Activated naive CD4-positive, alpha-beta T cell (primary cell): ENCODE measurements at places on chromosomes 1 and 21.

DNA sequence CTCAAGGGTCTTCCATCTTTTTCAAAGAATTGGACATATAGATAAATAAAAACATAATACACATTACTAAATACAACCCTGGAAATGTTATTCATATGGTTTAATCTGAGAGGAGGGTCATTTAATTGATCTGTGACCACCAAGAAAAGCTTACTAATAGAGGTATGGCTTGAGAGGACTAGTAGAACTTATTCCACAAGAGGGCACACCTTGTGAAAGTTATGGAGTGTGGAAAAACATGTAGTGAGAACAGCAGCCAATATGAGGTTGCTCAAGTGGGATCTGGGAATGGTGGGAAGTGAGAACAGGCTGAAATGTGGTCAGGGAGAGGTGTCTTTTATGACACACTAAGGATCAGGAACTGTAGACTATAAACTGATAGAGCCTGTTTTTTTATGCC is 973.5 kb upstream of the B3GALT2 start:
- DNase-seq = no peak

DNA sequence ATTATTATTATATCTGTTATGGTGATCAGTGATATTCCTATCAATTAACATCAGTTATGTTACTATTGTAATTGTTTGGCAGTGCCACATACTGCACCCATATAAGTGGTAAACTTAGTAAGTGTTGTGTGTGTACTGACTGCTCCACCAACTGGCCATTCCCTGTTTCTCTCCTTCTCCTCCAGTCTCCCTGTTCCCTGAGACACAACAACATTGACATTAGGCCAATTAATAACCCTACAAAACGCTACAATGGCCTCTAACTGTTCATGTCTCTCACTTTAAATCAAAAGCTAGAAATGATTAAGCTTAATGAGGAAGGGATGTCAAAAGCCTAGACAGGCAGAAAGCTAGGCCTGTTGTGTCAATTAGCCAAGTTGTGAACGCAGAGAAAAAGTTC is 6.6 kb upstream of the THRAP3 start:
- no peak for DNase-seq

- no peak for DNase-seq
These were observed 52.0 kb upstream of the FAM20B start for GRCh38 chr1:178973652-178974101.

DNA sequence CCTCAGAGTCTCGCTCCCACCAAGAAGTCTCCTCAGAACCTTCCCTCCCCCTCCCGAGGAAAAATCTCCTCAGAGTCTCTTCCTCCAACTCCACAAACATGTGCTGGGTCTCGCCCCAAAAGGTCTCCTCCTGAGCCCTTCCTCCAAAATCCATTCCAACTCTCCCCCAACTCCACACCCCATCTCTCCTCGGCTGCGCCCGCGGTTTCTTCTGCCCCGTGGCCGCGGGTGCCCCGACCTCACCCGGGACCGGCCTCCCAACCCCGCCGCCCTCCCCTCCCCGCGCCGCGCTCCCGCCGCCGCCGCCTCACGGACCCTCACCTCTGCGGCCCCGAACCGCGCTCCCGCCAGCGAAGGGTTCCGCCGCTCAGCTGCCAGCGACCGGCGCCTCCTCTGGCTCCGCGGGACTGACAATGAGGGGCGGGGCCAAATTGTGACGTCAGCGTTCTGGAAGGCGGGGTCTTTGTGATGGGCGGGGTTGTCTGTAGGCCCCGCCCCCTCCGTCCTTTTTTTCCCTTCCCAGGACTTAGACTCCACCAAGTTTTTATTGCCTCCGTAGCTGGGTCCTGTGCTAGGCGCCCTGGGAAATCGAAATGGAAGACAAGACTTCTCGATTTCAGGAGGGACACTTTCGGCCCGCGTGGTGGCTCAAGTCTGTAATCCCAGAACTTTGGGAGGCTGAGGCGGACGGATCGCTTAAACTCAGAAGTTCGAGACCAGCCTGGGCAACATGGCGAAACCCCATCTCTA is at the start of gene LUZP1:
TSS of gene LUZP1 (minus strand) at position 412 of the 750 bp plus-strand sequence.
- DNase-seq = peak; percentile 91

DNA sequence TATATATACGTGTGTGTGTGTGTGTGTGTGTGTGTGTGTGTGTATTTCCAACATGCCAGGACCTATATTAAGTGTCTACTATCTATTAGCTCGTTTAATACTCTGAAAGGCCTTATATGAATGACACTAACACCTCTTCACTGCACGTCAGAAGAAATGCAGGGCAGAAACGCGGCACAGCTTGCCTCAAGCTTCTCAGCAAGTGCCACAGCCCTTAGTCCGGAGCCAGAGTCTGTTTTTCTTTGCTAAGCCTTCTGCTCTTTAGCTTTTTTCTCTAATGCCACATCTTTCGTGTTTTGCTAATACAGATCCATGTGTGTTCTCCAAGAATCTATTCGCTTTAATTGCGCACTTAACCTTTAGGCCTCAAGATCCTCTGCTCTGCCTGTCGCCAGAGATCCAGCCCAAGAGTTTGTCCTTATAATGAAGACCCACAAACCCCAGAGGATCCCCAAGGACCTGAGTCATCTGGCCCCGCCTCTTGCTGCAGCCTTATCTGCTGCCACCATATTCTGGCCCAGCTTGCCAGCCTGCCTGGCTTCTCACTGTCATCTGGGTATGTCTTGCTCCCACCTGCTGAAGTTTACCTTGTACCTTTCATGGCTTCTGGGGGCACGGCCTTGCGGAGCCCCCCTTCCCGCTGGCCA is 2.0 kb upstream of the TRIM58 start:
- no peak for DNase-seq

GRCh38 chr1:28249013-28249865 is 10.1 kb upstream of the SESN2 start:
- DNase-seq = no peak

- no peak for DNase-seq
These were observed 36.8 kb downstream of the EVI5 start for GRCh38 chr1:92748138-92748537.

DNA sequence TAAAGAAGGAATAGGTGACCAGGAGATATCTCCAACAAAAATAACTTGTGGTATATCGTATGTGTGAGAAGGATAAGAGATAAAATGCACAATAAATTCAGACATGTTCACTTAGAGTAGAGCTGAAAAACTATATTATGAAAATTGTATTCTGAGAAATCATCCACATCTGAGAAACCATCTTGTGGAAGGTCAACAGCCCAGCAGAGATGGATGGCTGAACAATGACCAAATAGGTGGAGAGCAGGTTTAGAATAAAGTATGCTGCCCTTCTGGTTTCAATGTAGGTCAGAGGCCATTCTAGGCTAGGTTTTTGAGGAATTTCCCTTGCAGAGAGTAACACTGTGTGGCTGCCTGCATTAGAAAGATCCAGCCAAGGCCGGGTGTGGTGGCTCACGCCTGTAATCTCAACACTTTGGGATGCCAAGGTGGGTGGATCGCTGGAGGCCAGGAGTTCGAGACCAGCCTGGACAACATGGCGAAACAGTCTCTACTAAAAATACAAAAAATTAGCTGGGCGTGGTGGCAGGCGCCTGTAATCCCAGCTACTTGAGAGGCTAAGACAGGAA is 8.8 kb upstream of the UAP1 start:
- no peak for DNase-seq

- no peak for DNase-seq
These were observed 81.7 kb downstream of the ARID4B start for GRCh38 chr1:235246022-235246948.

DNA sequence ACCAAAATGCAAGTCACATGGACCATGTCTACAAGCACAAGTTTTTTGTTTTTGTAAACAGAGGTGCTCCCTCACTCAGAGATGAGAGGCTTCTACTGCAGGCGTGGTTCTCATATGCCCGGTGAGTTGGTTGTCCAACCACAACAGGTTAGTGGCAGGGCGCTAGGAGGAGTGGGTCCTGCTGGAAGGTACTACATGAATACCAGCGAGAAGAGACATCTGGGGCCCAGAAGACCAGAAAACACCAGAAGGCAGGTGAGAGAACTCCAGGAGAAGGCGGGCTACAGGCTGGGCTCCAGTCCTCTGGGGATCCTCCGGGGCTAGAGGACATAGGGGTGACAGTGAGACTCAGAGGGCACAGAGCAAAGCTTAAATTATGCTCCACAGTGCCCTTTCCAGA is 366.5 kb downstream of the MATN1 start:
- DNase-seq = no peak

DNA sequence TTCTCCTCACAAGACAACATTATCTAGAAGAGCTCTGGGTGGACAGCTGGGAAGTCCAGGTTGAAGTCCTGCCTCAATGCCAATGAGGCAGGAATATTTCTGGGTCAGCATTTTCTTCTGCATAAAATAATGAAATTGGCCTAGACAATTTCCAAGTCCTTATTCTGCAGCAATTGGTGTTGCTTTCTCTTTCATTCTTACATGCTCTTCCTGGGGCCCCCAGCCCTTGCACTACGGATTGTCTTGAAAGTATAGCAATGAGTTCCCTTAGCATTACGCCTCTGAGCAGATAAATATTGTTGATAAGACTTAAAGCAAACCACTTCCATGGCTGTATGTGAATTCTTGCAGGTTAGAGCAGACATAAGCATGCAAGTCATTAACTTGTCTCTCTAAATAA is 188.5 kb downstream of the TGFBR3 start:
- no peak for DNase-seq

DNA sequence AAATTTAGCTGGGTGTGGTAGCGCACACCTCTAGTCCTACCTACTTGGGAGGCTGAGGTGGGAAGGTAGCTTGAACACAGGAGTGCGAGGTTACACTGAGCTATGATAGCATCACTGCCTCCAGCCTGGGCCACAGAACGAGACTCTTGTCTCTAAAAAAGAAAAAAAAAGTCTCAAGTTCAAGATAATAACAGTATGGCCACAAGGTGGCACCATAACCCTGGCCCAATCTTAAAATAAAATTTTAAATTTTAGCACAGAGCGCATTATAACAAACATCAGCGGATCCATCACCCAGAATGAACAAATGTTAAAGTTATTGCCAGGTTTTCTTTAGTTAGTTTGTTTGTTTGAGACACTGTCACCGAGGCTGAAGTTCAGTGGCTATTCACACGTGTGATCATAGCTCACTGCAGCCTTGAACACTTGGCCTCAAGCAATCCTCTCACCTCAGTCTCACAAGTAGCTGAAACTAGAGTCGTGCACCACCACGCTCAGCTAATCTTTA is 2.9 kb upstream of the HTR6 start:
- DNase-seq = no peak

GRCh38 chr1:77824079-77824478 is 44.6 kb downstream of the MIGA1 start:
- no peak for DNase-seq

GRCh38 chr1:20726932-20727745 is 5.4 kb downstream of the SH2D5 start:
- DNase-seq = no peak

GRCh38 chr1:19240673-19241538 is 10.4 kb downstream of the EMC1 start:
- DNase-seq = peak; percentile 45

- no peak for DNase-seq
These were observed 443.1 kb downstream of the TTLL7 start for GRCh38 chr1:83555871-83556270.

DNA sequence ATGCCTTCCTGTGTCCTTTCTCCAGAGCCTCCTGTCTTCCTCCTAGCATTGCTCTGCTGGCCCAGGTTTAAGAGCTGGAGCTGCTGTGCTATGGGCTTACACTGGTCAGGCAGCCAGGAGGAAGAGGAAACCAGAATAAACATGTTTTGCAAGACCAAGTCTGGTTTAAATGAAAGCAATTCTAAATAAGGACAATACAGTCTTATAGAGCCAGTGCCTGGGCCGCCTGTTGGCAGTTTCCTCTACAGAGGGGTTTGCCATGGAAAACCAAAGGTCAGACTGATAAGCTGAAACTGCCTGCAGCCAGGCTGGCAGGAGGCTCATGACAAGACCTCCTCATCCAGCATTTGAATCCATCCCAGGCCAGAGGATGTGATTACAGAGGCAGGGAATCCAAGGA is 92.9 kb upstream of the FGGY start:
- DNase-seq = no peak

- DNase-seq = no peak
These were observed 2.7 kb downstream of the IFNAR2 start for GRCh38 chr21:33232291-33233034.

DNA sequence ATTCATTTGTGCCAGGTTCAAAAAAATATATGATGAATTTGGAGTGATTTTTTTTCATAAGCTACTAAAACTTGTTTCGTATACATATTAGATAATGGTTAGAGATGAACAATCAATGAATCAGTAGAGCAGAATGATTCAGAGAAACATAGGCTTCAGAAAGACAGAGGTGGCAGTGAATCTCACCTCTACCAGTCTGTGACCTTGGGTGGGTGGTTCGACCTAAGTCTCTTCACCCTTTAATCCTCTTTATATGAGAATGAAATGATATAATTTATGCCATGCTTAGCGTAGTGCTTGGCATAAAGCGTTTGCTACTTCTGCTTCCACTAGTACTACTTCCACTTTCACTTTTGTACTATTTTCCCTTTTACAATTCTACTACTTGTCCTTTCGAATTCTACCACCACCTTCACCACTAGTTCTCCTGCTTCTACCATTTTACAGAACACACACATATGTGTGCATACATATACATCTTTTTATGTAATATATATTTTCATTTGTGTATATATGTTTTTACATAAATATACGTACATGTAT is 45.1 kb downstream of the FYB2 start:
- no peak for DNase-seq

DNA sequence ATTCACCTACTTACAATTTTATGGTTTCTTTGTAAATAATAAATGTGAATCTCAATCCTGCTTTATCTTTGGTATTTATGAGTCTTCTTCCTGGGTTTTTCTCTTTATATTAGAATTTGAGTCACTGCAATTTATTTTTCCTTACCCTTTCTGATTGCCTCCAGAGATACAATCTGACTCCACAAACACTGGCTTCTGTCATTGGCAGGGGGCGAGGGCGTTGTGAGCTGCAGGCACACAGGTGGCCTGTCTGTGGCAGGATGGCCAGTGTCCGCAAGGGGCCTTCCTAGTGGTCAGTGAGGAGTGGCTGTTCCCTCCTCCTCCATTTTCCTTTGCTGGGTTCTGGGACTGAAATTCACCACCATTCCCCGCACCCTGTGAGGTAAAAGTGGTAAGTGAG is 2.0 kb upstream of the MTARC1 start:
- DNase-seq = no peak

DNA sequence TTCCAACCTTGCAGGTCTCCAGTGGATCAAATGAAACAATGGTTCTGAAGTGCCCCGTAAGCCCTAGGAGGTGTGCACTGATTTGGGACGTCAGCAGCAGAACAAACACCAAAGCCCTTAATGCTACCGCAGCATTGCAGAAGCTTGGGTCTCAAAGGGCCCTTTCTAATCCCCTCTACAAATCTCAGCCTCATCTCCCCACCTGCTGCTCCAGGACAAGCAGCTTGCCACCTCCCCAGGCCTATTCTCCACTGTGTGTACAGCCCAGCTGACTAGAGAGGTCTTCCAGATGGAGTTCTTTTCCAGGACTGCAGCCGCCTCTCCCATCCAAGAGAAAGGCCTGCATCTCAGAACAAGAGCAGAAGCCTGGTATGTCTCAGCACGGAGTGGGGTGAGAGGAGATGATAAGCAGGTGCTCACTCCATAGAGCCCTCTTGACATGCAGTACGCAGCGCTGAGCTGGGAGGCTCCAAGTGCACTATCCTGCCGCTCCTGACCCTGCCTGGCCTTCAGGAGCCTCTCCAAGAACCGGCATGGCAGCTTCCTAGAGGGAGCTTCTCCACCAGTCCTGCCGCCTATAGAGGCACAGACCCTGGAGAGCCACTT is 46.3 kb downstream of the MRPL37 start:
- no peak for DNase-seq

- no peak for DNase-seq
These were observed 68.9 kb upstream of the ADAMTS5 start for GRCh38 chr21:27035791-27036190.

- no peak for DNase-seq
These were observed 273.1 kb upstream of the SNX7 start for GRCh38 chr1:98388441-98388840.
